ENCODE measurements at places on chromosomes 1 and 21.

- DNase-seq = no peak
Measured at GRCh38 chr1:111732718-111733117, 6.5 kb downstream of the INKA2 start.

DNA sequence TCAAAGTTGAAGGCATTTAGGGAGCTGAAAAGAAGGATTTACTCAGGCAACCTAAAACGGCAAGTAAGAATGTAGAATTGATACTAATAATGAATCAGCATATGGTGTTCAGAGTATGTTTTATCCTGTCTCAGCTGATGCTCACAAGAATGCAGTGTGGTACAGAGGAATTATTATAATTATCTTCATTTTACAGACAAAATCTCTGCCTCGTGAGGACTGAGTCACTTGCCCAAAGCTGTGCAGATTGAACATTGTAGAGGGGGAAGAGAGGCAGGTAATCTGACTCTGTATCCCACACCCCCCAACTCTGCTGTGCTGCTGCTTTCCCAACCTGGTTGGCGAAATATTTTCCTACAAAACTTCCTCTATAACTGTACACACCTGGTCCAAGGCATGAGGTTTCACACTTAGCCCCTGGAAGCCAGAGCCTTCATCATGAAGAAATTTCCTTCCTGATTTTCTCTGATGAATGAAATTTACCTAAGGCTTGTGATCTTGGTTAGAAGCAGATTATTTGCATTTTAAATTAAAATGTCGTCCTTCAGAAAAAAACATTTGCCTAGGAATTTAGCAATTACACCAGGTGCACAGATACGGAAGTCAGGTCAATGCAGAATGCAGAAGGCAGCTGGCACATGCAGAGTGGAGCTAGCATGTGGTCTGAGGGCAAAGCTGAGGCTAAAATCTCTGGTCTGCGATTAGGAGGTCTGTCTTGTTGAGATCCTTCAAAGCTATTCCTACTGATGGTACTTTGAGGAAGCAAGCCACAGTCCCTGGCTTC lies 52.8 kb downstream of the DPT start:
- no peak for DNase-seq

GRCh38 chr1:233016798-233017197 lies 66.4 kb downstream of the NTPCR start:
- DNase-seq = no peak

GRCh38 chr1:6343506-6344405 lies 49.8 kb downstream of the ACOT7 start:
- peak; percentile 40 for DNase-seq

DNA sequence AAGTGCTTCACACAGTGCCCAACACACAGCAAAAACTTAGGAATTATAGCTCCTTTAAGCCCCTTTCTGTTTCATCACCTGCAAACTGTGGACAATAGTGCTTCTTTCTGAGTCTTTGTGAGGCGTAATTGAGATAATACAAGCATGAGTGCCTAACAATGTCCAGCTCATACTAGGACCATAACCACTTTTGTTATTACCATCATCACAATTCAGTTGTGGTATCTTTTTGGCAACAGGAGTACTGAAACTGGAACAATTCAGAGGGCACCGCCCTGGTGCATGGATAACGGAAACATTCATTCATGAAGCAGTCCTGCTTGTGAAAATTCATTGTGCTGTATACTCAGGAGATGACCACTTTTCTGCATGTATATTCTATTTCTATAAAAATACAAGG lies 18.2 kb downstream of the DNAJC11 start:
- no peak for DNase-seq

- DNase-seq = no peak
Measured at GRCh38 chr1:34715139-34715538, 39.7 kb upstream of the GJB5 start.

- DNase-seq = no peak
Measured at GRCh38 chr1:70044832-70045231, 160.5 kb downstream of the LRRC40 start.

GRCh38 chr1:151009206-151009587 lies 948 bp downstream of the PRUNE1 start:
- DNase-seq = no peak

DNA sequence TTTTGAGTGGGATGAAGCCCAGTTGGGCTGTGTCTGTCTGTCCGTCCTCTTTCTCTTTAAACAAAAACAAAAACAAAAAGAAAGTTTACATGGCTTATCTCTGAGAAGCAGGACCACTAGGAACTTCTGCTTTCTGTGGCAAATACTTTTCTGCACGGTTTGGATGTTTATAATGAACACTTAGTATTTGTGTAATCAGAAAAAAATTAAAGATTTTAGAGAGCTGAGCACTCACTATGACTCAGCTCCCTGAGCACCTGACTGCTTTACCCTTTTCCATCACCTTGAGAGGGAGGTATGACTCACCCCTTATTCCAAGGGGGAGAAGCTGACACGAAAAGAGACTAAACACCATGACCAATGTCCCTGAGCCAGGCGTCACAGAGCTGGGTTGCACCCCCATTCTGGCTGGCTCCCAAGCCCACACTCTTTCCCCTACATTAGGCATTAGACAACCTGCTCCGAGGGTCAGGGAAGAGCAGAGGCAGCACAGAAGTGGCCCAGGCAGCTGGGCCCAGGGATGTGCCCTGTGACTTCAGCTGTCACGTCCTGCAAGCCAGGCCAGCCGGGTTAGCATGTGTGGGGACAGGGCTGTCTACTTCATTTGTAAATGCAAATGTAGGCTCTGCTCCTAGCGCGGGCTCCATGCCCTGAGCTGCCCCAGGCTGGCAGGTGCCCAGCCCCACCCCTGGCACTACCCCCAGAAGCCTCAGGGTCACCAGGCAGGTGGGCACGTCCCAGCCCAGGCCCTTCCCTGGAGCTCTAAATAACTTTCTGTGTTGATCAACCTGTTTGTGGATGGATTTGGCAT lies 30.4 kb downstream of the RAP1GAP start:
- DNase-seq = no peak

DNA sequence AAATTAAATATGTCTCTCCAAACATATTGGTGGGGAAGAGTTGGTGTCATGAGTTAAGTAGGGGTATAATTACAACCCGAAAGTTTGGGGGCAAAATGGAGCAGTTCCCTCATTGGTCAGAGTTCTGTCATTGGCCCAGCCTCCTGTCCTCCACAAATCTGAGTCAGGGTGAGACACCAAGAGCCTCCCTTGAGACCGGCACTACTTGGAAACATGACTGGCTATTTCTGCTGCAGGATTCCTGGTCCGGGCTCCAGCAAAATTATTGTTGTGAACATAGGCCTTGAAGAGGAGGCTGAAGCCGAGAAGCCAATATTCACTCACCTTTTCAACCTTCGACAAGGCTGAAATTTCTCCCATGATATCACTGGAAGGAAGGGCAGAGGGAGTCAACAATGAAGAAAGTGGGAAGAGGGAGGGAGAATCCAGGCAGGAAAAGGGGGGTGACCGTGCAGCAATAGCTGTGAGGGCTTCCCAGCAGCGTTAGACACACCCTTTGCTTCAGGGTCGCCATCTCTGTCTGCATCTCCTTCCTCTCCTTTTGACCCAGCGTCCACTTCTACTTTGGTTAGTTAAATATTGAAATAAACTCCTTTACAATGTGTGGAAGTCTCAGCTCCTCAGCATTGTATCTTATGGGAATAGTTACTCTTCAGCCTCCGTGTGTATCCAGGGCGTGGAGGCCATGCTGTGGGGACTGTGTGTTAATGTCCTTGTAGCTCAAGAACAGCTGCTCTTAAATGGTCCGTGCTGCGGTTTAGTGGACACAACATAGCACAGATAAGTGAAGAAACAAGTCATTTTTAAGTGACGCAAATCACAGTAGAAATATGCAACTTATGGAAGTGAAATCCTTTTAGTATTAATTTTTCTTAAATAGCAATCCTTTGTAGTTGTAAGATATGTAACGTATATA lies 307.4 kb downstream of the DISC1 start:
- DNase-seq = no peak

DNA sequence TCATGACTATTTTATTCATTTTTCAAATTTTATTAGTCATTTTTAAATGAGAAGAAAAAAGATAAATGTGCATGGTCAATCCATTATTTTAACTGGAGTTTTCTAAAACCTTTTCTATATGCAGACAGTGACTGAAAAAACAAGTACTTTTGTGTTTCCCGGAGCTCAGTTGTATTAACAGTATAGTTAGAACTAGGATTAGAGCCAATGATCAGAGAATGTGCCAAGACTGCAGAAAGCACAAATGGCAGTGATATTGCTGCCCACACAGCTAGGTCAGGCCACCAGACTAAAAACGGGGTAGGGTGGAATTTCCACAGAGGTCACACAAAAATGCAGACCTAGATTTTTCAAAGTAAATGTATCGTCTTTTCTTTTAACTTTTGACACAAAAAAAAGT lies 163.1 kb upstream of the GRIK3 start:
- DNase-seq = no peak

DNA sequence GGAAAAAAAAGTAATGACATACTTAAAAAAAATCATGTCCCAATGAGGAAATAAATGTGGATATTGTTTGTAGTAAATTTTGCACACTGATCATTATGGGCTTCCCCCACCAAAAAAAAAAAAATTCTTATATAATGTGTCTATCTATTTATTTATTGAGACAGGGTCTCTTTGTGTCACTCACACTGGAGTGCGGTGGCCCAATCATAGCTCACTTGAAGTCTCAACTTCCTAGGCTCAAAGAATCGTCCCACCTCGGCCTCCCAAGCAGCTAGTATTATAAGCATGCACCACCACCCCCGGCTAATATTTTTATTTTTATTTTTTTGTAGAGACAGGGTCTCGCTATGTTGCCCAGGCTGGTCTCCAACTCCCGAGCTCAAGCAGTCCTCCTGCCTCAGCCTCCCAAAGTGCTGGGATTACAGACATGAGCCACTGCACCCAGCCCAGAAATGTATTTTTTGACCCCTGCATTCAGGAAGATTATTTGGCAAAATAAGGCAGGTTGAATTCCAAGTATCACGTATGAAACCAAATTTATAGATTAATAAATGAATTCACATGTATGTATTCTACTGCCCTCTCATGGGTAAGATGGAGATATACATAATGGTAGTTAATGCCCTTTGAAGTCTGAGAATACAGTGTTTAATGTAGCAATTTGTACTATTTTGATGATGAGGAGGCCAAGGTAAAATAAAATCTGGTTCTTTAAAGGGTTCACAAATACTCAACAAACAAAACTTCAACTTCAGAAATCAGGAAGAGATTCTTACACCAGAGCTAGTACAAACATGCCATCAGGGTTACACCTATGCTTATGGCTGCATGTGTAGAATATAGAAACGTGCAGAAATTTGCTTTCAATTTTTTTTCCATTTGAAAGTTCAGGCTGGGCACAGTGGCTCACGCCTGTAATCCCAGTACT lies 1.4 kb upstream of the DENND2C start:
- no peak for DNase-seq

DNA sequence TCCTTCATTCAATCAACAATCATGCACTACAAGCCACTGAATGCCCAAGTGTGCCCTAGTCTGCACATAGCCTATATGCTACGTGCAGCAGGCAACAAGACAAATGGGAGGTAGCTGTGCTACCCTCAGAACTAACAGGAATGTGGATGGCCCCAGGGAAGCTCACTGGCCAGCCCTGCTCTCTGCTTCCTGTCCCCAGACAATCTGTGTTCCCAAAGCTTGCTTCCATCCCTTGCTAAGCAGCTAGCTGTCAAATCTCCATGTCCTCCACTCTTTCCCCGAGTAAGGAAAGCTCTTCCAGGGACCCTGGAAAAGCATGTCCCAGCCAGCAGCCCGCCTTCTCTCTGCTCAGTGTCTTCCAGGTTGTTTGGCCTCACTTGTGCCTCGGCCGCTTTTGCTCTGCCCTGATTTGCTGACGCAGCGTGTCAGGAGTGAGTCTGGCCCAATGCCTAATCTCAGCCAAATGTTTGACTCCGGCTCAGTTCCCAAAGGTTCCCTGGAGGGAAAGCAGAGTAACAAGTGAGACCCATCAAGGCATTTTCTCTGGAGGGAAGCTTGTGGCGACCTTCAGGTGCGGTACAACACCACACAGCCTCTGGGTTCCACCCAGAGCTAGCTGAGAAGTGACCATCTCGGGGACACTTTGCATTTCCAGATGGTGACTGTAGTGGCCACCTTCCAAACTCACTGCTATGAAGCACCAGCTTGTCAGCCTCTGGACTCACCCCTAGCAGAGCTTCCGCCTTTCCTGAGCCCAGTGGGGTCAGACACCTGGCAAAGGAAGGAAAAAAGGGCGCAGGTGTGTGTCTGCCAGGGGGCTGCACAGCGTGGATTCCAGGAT lies 243.4 kb downstream of the RHOU start:
- DNase-seq = no peak

GRCh38 chr1:172756024-172756423 lies 97.1 kb downstream of the FASLG start:
- no peak for DNase-seq
